Stimulated activated CD4-positive, alpha-beta T cell treated with anti-CD3 and anti-CD28 coated beads, Interleukin-15, amount 100 ng/mL, for 1 hour (primary cell): ENCODE measurements at places on chromosomes 1 and 21.

- no peak for DNase-seq
Observed at GRCh38 chr1:248631354-248632008, 3.4 kb downstream of the OR2T11 start.

DNA sequence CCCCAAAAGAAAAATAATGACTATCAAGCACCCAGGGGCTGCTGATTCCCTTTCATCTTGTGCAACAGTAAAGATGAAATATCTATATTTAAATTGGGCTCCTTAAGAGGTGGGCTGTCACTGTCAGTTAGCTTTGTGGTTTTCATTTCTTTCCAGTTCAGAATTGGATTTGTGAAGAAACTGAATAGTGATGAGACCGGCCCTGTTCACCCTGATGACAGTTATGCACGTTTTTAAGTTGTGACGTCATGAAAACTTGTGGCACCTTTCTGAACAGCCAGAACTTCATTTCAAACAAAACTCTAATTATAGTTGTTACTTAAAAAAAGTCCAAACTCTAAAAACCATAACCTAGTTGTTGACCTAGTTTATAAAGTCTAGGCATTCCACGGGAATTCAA lies 125.9 kb downstream of the RUNX1 start:
- no peak for DNase-seq

DNA sequence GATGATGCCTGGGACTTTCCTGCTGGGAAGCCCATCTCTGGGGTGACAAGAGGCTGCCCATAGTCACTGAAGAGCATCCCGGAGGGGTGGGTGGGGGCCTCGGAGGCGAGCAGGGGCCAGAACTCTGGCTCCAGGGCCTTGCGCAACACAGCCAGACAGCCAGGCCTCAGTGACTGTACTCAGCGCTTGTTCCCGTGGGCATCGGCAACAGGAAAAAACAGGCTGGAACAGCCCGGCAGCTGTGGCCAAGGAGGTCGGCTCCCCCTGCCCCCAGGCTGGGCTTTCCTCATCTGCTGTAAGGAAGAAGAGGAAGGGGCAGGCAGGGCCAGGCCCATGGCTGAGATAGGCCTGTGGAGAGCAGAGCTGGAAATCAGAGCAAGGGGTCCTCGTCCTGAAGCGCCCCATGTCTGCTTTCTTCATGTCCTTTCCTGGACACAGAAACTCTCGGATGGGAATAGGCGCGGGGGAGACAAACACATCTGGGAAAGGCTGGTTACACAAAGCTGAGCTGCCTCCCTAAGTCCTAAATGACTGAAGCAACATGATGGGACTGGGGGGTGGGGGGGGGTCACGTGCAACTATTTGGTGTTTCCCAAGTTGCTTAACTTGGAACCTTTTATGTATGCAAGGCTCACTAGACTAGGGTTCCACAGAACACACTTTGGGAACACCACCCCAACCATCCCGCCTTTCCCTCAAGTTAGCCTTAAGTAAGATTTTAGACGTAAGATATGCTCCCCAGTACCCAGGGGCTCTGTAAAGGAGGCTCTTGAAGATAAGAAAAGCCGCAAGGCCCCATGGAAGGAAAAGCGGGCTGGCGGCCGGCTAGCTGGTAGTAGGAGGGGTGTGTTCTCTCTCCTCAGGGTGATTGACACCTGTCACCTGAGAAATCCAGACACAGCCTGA lies 30.7 kb downstream of the HSPG2 start:
- no peak for DNase-seq

GRCh38 chr1:69569576-69570328 lies 2.0 kb downstream of the LRRC7 start:
- no peak for DNase-seq

DNA sequence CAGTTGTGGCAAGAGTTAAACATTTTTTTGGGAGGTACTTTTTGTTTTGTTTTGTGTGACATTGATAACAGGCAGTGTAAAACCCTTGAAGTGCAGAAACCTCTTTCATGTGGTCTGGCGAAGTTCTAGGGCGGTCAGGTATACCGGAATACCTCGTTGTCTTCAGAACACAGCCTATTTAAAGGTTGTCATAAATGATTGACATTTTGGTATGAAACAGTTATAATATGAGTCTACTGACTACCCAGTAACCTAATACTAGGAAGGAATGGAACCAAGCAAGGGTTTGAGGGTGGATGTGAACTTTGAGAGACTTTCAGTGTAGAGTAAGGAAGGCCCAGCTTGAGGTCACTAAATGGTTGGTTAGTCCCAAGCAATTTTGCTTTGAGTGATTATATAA lies 40.5 kb downstream of the PATJ start:
- DNase-seq, result no peak

DNA sequence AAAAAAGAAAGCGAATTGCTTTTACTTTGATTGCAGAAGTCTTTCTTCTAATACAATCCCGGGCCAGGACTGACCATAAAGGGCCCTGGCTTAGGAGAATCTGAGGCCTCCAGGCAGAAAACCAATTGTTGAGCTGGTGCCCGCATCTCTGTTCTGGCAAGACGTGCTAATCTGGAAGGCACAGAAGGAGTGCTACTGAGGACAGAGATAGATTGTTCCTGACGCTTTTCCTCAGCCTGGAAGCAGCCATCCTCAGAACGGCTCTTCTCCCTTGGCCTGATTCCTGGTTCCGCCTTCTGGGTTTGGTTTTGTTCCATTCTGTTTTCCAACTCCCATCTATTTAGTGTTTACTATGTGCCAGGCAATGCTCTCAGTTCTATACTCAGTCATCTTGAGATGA lies 44.8 kb upstream of the SPOCD1 start:
- no peak for DNase-seq

- DNase-seq, result no peak
Observed at GRCh38 chr1:104987210-104987609, 1237.5 kb downstream of the AMY1C start.
